Psoas muscle (tissue), 8 donors: ENCODE measurements at places on chromosomes 7 and 10. TPM values are rescaled to one million over a fixed set of nuclear protein-coding genes. Genes with fewer than 3 reads are reported as not detected.

Gene SGMS1
- 14.8 TPM for total RNA-seq

DNA sequence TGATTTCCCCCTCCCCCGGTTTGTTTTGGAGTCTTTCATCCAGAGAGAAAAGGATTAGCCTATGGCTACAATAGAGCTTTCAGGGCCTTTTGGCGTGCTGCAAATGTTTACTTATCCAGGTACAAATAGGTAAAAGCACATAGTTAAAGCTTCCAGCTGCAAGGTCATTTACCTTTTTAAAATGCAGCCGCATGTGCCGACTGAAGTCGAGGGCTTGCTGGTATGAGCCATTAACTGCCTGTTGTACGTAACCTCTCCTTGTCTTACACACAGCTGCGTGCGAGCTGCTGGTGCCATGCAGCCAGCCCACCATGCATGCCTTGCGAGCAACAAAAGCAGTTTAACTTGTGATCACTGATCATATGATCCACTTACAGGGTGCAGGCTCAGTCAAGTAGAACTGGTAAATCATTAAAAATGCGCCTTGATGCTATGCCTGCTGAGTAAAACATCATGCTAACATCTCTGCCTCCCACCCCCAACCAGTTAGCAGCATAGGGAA lies 866.4 kb downstream of the LRMDA start:
- H3K4me1 ChIP-seq, result no peaks in the 10 kb centered on the region
- H3K27me3 ChIP-seq, result peaks cover 3% of the 10 kb centered on the region
- H3K4me3 ChIP-seq, result no peak overlapping the region
- no peak for DNase-seq
- no peaks in the 10 kb centered on the region for H3K36me3 ChIP-seq
- no peak overlapping the region for H3K27ac ChIP-seq

GRCh38 chr10:79562135-79562756 lies 2.0 kb upstream of the SFTPA2 start:
- H3K4me1 ChIP-seq, result no peaks in the 10 kb centered on the region
- H3K27ac ChIP-seq, result no peak overlapping the region
- peak; percentile 54 for DNase-seq

Gene IL6
- 2.1 TPM for total RNA-seq

Gene LBX1
- total RNA-seq, result 12.3 TPM

GRCh38 chr10:116263870-116264655 lies 8.9 kb downstream of the GFRA1 start:
- H3K27me3 ChIP-seq, result peaks cover 14% of the 10 kb centered on the region
- no peak overlapping the region for H3K4me3 ChIP-seq
- H3K36me3 ChIP-seq, result no peaks in the 10 kb centered on the region
- no peak overlapping the region for H3K27ac ChIP-seq

DNA sequence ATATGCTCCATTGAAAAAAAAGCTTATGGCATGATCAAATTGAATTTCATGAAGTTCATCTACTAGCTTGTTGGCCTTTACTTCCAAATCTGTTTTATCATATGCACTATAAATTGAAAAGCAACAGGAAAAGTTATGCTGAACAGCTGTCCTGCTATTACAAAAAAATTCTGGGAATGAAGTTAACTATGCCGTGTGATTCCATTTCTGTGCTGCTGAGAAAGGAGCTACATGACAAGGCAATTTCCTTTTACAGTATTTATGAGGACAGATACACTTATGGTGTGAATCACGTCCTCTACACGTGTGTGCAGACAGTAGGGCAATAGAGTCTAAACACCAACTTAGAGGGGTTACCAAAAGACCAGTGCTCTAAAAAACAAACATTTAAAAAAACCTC lies 426.5 kb upstream of the AKR1E2 start:
- H3K36me3 ChIP-seq, result no peaks in the 10 kb centered on the region
- H3K4me1 ChIP-seq, result peaks cover 6% of the 10 kb centered on the region
- no peaks in the 10 kb centered on the region for H3K27me3 ChIP-seq
- no peak for DNase-seq
- no peak overlapping the region for H3K27ac ChIP-seq

DNA sequence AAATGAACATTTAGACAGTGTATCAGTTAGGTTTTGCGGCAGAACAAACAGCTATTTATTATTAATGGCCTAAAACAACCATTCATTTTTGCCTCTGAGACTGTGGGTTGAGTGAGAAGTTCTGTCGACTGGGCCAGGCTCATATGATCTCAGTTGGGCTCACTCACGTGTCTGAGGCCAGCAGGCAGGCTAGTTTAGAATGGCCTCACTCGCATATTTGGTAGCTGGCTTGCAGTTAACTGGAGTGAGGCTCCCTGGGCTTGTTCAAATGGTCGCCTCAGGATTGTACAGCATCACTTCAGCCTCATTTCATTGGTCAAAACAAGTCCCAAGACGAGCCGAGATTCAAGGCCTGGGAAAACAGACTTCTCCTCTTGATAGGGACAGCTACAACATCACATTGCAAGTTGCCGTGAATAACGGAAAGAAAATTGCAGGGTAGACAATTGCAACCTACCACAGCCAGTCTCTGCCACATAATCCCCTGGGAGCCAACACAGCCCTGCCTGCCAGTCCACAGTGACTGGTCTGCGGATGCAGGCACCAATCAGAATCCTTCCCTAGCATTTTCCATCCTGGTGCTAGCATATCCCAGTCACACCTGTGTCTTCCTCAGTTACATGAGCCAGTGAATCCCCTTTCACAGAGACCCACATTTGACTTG lies 23.1 kb upstream of the PPIF start:
- no peak overlapping the region for H3K27ac ChIP-seq
- H3K4me1 ChIP-seq, result peaks cover 8% of the 10 kb centered on the region
- H3K27me3 ChIP-seq, result no peaks in the 10 kb centered on the region
- H3K4me3 ChIP-seq, result no peak overlapping the region

Gene PKD2L1
- not detected for total RNA-seq

DNA sequence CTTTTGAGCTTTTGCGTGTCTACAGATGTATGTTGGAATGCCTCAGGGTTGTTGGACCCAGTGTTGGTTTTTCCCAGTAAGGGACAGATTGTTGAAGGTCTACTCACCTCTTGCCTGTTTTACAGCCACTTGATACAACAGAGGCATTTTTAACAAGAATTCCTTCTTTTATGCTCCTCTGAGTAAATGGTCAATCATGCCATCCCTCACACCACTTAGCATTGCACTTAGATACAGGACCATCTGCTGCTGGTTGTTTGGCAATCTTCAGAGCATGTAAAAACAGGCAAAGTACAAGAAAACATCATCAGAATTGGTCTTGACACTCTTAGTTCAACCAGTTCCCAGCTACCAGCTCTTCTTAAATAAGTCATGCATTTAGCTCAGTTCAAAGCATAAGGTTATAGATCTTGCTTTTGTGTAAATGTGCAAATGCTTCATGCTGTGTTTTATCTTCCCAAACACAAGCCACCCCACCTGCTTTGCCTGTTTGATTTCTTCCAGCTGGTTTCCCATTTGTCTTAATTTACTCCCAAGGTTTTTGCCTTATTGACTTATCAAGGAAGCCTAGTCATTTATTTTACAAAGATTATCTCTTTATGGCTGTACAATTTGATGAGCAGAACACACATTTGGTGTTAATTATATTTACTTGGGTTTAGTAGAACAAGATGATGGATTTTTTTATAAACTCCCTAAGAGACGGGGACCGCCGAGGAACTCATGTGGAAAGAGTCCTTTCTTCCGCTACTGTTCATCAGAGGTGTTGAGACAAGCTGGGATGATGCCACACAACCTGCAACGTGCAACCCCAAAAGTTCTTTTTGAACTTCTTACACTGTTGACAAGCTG lies 136.6 kb downstream of the AHR start:
- H3K27ac ChIP-seq, result no peak overlapping the region
- H3K27me3 ChIP-seq, result no peaks in the 10 kb centered on the region
- H3K4me1 ChIP-seq, result no peaks in the 10 kb centered on the region
- no peak overlapping the region for H3K4me3 ChIP-seq
- DNase-seq, result no peak

GRCh38 chr7:146321301-146321700 lies 204.7 kb downstream of the CNTNAP2 start:
- H3K4me1 ChIP-seq, result no peaks in the 10 kb centered on the region
- DNase-seq, result no peak
- no peak overlapping the region for H3K27ac ChIP-seq
- no peak overlapping the region for H3K4me3 ChIP-seq
- no peaks in the 10 kb centered on the region for H3K27me3 ChIP-seq
- H3K36me3 ChIP-seq, result no peaks in the 10 kb centered on the region

DNA sequence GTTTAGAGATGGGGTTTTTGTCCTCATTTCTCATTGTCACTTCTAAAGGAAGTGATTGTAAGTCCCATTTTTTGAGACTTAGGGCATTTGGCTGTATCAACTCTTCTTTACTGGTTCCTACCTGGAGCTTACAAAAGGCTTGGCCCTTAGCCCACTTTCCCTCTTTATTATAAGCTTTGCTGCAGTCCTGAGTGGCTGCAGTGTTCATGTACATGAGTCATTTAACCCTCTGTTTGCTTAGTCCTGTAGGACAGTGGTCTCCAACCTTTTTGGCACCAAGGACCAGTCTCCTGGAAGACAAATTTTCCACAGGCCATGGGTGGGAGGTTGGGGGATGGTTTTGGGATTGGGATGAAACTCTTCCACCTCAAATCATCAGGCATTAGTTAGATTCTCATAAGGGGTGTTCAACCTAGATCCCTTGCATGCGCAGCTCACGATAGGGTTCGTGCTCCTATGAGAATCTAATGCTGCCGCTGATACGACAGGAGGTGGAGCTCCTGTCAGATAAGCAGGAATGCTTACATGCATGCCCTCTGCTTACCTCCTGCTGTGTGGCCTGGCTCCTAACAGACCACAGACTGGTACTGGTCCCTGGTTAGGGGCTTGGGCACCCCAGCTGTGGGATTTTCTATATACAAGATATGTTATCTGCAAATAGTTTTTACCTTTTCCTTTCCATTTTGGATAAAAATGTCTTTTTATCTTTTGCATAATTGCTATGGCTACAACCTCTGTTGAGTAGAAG lies 99.7 kb downstream of the CCSER2 start:
- peak overlapping the region; percentile 42 for H3K27ac ChIP-seq
- H3K36me3 ChIP-seq, result peaks cover 11% of the 10 kb centered on the region
- no peaks in the 10 kb centered on the region for H3K27me3 ChIP-seq
- peaks cover 69% of the 10 kb centered on the region for H3K4me1 ChIP-seq
- DNase-seq, result no peak

DNA sequence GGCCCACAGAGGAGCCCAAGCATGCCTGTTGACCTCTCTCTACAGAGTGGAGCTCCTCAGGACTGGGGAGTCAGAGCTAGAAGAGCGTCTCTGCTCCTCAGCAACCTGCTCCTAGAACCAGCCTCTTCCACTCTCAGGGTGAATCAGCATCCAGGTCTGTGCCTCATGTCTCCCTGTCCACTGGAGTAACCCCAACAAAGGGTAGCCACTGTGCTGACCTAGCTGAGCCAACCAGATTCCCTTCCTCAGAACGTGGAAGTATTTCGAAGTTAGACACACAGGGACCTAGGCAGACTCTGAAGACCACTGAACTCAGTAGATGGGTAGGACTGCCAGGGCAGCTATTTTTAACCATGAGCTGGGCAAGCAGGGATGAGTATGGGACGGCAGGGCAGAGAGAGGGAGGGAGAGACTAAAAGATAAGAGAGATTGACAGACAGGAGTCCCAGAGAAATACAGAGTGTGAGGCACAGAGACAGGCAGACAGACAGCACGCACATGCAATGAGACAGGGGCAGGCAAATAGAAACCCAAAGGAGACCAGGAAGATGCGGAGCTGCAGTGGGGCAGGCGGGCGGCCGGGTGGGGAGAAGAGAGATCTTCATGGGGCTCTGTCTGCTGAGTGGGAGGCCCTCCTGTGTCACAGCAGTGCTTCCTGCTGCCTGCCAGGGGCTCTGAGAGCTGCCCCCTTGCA lies 56.7 kb downstream of the OSBPL3 start:
- no peak for DNase-seq
- no peaks in the 10 kb centered on the region for H3K27me3 ChIP-seq
- peaks cover 28% of the 10 kb centered on the region for H3K4me1 ChIP-seq
- peak overlapping the region; percentile 39 for H3K27ac ChIP-seq
- no peak overlapping the region for H3K4me3 ChIP-seq

Gene BAZ1B
- 43.0 TPM for total RNA-seq

GRCh38 chr10:67612577-67613537 lies 83.1 kb downstream of the CTNNA3 start:
- H3K27ac ChIP-seq, result no peak overlapping the region
- no peak for DNase-seq
- H3K4me3 ChIP-seq, result no peak overlapping the region
- peaks cover 4% of the 10 kb centered on the region for H3K4me1 ChIP-seq

- H3K27me3 ChIP-seq, result no peaks in the 10 kb centered on the region
- peak overlapping the region; percentile 71 for H3K27ac ChIP-seq
- H3K4me3 ChIP-seq, result no peak overlapping the region
- peaks cover 55% of the 10 kb centered on the region for H3K4me1 ChIP-seq
- DNase-seq, result no peak
Measured at GRCh38 chr10:119737823-119738222, 12.0 kb downstream of the INPP5F start.

Gene BTAF1
- total RNA-seq, result 9.8 TPM

DNA sequence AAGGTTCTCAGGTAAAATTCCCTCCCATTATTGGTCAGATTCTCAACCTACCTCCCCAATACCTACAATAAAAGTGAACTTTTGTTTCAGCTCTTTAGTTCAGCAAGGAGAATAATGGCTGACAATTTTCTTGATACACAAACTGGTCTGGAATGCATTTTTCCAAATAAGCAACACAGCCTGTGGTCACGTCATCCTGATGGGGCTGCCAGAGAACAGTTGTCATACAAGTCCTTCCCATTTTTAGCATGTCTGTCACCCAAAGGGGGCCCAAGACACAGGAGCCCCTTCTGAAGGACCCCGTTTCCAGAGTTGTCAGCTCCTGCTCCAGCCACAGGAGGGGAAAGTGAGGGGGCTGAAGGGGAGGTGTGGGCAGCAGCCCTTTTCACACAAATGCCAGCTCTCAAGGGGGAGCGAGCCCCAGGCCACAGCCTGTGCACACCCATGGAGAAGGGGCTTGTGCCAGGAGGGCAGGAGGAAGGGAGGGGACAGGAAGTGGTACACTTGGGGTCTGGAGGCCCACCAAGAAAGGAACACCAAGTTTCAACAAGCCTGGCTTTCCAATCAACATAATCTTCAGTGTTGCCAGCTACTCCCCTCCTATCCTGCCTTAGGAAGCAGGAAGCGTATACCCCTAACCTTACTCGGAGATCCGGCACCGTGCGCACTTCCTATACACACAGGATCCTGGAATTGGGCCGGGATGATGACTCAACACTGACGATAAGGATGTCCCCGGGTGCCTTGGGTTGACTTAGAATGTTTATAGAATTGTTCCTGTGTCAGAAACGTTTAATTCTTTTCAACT lies 43.4 kb upstream of the PDLIM1 start:
- H3K4me3 ChIP-seq, result no peak overlapping the region
- H3K4me1 ChIP-seq, result peaks cover 25% of the 10 kb centered on the region
- no peaks in the 10 kb centered on the region for H3K27me3 ChIP-seq
- peak overlapping the region; percentile 83 for H3K27ac ChIP-seq
- DNase-seq, result peak; percentile 67
- peaks cover 63% of the 10 kb centered on the region for H3K36me3 ChIP-seq
